CD4-positive, CD25-positive, alpha-beta regulatory T cell (primary cell): ENCODE measurements at places on chromosomes 6 and 20. TPM values are rescaled to one million over a fixed set of nuclear protein-coding genes. Genes with fewer than 3 reads are reported as not detected.

DNA sequence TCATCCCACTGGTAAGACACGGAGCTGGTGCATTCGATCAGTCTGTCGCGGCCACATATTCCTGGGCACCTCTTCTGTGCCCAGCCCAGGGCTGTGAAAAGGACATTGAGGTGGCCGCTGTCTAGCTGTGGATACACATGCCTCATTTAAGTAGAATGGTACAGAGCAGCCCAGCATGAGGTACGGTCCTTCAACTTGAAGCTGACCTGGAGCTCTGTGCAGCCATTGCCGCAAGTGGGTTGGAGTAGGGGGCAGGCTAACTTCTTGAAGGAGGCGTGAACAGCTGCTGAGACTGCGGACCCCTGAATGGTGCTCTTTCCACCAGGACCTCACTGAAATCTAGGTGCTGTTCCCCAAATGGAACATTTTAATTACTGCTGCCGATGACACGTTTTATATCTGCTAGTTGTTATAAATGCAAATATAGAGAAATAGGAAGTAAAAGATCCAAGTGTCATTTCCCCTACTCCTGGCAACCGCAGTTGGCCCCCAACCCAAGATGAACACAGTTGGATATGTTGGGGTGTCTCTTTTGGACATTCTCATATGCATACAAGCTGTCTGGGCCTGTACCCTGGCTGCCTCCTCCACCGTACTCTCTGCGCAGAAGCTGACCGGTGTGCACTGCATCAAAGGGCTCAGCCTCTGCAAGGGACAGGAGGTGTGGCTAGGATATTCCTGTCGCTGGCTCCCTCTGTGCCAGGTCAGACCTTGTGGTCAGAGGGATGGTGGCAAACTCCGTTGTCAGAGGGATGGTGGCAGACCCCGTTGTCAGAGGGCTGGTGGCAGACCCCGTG, 86.1 kb downstream of the CDC5L start:
- DNase-seq: no peak

- DNase-seq: no peak
These were observed 67.1 kb downstream of the TPD52L1 start for GRCh38 chr6:125220712-125221111.

DNA sequence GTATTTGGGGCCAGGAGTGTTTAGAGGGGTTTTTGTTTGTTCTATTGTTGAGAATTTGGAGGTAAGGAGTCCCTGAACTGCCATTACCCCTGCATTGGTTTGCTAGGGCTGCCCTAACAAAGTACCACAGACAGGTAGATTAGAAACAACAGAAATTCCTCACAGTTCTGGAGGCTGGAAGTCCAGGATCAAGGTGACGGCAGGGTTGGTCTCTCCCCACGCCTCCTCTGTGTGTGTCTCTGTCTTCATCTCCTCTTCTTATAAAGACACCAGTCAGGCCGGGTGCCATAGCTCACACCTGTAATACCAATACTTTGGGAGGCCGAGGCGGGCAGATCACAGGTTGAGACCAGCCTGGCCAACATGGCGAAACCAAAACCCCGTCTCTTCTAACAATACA, 97.1 kb upstream of the FAM8A1 start:
- no peak for DNase-seq

GRCh38 chr20:43949248-43949647, 34.6 kb downstream of the TOX2 start:
- no peak for DNase-seq

GRCh38 chr6:143037470-143037869, 23.2 kb upstream of the AIG1 start:
- no peak for DNase-seq

DNA sequence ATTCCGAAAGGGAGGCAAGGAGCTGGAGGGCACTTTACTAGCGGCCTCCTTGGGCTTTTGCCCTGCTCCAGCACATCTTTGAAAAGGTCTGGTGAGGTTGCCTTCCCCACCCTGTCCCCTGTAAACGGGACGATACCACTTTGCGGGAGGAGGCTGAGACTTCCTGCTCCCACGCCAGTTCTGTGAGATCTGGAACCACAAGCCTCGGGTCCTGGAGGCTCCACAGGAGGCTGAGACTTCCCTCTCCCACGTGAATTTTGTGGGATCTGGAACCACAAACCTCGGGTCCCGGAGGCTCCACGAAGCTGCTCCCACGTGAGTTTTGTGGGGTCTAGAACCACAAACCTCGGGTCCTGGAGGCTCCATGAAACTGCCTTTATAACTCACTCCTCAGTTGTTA, 209.3 kb downstream of the DLL1 start:
- DNase-seq: no peak

GRCh38 chr20:6069669-6070068, 15.8 kb upstream of the LRRN4 start:
- DNase-seq: no peak

DNA sequence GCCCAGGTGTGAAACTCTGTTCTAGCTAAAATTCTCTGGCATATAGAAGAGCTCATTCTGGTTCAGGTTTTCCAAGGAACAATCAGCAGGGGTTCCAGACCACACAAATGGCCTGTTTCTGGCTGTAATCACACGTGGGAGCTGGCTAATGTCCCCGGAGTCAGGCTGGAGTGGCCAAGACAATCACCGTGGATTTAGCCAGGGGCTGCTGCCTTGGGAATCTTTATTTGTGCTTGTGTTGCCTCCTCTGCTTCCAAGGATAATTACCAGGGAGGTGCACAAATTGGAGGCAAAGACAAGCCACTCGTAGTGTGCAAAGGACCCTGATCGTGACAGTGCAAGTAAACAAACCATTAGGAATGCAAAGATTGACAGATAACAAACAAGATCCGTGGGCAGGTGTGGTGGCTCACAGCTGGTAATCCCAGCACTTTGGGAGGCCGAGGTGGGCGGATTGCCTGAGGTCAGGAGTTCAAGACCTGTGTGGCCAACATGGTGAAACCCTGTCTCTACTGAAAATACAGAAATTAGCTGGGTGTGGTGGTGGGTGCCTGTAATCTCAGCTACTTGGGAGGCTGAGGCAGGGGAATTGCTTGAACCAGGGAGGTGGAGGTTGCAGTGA, 77.3 kb downstream of the KCNB1 start:
- DNase-seq: no peak

- no peak for DNase-seq
These were observed 169.4 kb downstream of the SYNDIG1 start for GRCh38 chr20:24638591-24639548.

Gene HLA-A
- total RNA-seq: 2,388 TPM

Gene APOBEC2
- not detected for total RNA-seq

Gene CTAGE9
- total RNA-seq: not detected

Gene CDH4
- 0.69 TPM for total RNA-seq

Gene EFHC1
- total RNA-seq: 4.4 TPM

Gene SEL1L2
- total RNA-seq: not detected
